ENCODE measurements at places on chromosomes 3 and 15.

GRCh38 chr15:44705986-44706385 is 5.1 kb downstream of the PATL2 start:
- no peak for DNase-seq

DNA sequence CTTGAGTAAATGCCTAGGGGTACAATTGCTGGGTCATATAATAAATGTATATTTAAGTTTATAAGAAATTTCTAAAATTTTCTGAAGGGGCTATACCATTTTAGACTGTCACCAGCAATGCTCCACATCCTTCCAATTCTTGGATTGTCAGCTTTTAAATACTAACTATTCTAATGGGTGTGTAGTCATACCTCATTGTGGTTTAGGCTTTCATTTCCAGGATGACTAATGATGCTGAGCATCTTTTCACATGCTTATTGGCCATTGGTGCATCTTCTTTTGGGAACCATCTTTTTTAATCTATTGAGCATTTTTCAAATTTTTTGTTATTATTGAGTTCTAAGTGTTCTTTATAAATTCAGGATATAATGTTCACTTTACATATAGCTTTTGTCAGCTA is 52.5 kb upstream of the CORO2B start:
- DNase-seq, result peak; percentile 79

- no peak for DNase-seq
Measured at GRCh38 chr3:55247666-55248065, 239.4 kb downstream of the WNT5A start.

DNA sequence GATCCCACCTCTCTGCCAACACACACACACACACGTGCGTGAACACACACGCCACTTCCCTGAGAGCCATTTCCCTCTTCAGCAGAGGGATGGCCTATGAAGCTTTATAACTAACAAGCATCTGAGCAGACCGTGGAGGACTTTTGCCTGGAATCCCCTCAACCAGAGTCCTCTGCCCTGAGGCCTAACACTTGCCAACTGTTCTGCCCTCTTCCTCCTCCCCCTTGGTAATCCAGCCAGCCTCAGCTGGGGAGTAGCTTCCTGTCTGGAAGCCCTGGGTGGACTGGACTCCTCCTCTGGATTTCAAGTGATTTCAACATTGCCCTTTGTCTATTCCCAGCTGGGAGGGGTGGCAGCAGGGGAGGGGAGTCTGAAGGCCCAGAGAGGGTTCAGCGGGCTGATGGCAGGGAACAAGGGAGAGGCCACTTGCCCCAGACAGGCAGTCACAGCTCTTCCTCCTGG is 68.4 kb upstream of the HACD2 start:
- peak; percentile 79 for DNase-seq

GRCh38 chr3:73656241-73656890 is 31.6 kb upstream of the PDZRN3 start:
- peak; percentile 61 for DNase-seq

DNA sequence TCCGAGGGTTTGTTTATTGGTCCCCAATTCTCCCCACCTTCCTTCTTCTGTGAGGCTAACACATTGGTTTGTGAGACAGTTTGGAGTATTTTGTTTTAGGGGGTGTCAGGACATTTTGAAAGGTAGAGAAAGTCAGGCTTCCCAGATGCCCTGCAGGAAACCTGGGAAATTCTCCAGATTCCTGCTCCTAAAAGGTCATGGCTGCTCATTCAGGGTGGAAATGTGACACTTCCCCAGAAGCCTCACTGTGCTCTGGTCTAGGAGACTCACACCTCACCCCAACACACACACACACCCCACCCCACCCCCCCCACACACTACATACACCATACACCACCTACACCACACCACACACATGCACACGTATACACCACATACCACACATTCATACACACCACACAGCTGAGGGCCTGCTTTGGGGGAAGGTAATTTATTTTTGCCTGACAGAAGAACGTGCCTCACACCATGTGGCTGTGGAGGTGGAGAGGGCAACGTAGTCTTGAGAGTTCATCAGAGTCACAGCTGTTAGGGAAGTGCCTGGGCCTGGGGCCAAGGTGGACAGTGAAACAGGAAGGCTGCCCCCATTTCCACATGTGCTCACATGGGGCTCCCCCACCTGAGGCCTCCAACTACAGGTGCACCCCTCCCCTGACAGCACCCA is 40.4 kb upstream of the LIMD1 start:
- peak; percentile 40 for DNase-seq

- DNase-seq, result peak; percentile 96
Measured at GRCh38 chr15:90165659-90166489, 35.3 kb upstream of the SEMA4B start.

DNA sequence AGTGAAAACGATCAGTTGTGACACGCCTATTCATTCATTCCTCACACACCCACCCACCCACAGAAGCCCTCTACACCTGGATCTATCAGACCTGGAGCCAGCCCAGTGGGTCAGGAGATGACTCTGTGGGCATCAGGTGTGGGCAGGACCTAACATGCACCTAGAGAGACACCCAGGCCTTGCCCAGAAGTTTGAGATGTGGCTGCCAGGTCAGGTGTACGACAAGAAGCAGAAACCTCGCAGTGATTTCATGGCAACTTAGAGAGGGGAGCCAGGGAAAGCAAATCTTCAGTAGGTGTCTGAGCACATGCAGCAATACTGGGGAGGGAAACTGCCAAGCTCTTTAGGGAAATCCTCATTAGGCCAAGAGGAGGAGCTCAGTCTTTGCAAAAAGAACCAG is 264.7 kb upstream of the ROPN1 start:
- no peak for DNase-seq

DNA sequence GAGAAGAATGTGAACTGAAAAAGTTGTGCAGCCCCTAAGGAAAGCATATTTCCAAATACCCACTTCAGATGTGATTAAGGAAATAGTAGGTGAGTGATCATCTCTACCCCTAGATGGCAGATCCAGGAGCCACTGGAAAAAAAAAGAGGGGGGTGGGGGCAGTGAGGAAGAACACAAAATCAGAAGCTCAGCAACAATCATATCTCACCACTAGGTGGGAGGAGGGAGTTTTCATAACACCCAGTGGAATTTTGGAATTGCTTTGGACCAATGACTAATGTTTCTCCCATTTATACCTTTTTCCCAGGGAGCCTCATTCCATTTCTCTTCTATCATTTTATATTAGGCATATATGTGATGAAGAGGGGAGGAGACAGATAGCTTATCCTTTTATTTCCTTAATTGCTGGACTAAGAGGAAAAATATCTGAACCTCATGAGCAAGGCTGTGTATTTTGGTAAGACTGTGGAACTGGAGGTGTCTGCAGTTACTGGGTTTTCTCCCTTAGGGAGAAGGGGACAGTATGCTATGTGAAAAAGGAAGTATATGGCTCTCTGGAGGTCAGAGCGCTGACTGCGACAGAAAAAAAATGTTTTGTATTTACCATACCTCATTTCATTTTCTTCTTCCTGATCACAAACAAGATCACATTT is 363.4 kb downstream of the GAP43 start:
- DNase-seq, result no peak

DNA sequence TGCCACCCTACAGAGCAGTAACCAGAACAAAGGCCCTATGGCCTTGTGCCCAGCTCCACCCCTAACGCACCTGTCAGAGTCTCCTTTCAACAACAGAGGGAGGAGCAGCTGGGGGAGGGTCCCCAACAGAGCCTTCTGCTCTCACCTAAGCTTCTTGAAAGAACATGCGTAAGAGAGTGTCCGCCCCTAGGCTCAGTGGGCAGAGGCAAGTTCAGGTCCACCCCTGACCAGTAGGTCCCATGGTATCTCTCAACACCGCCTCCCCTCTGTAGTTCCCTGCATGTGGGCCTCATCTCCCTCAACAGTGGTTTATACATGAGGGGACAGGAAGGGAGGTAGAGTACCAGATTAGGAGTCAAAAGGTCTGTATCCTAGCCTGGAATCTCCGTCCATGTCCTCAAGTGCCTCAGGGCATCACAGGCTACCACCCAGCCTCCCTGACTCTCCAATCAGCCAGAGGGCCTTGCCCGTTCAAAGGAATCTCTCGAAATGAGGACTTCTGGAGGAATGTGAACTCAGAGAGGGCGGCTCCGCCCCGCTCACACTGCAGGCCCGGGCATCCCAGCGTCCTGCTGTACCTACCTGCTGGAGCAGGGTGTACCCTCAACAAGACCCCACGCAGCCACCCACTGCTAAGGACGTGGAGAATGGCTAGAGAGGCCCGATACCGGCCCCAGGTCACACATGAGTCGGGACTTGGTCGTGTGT is 680 bp downstream of the POC1A start:
- no peak for DNase-seq

DNA sequence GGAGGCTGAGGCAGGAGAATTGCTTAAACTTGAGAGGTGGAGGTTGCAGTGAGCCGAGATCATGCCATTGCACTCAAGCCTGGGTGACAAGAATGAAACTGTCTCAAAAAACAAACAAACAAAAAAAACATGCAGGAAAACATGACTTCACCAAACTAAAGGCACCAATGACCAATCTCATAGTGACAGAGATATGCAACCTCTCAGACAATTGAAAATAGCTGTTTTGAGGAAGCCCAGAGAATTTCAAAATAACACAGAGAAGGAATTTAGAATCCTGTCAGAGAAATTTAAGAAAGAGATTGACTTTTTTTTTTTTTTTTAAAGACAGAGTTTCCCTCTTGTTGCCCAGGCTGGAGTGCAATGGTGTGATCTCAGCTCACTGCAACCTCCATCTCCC is 26.1 kb downstream of the NCBP2 start:
- no peak for DNase-seq

GRCh38 chr3:150079029-150079739 is 108.5 kb upstream of the PFN2 start:
- peak; percentile 88 for DNase-seq

DNA sequence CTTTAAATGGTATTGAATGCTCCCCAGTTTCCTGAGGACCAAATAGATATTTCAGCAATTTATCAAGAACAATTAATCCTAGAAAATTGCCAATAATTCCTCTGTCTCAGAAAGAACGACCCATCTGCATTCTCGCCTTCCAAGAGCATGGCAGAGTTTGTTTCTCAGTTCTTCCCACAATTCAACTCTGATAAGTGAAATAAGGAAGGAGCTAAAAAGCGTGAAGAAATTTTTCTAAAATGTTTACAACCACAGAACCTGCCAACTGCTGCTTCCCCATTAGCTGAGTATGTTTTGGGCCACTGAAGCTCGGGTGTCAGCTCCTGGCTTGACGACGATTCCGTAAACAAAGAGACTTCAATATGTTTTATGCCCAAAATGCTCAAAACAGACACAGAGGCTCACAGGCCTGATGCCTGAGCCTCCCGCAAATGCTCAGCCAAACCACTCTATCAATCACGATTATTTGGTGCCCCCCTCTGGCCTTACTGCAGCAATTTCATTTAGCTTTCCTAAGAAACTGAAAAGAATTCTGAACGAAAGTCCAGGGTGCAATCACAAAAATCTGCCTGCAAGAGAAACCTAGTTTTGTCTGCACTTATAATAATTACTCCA is 259.2 kb upstream of the CCDC54 start:
- DNase-seq, result peak; percentile 65

All from fibroblast of skin of left quadriceps (primary cell).